ENCODE measurements at places on chromosomes 7 and 10.
A peak's percentile ranks its signal among the peaks of the same experiment; 100 is the strongest.

DNA sequence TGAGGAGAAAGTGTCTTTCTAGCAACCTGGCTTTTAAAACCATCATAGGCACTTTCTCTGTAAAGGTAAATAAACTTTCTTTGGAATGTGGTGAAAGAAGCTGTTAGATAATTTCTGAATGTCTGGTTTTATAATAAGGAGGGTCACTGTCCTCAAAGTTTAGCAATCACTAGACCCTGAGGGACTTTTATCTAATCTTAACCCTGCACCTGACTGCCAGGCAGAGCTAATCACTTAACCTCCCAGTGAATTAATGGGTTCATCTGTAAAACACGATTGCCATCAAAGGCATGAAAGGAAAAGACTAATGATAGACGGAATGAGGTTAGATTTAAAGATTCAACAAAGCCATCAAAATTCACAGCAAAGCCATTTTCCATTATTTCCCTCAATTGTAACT is 553.8 kb downstream of the GRM8 start:
- no peak for DNase-seq

- DNase-seq = peak; percentile 85
These were observed 623 bp downstream of the TYSND1 start for GRCh38 chr10:70145666-70146488.

DNA sequence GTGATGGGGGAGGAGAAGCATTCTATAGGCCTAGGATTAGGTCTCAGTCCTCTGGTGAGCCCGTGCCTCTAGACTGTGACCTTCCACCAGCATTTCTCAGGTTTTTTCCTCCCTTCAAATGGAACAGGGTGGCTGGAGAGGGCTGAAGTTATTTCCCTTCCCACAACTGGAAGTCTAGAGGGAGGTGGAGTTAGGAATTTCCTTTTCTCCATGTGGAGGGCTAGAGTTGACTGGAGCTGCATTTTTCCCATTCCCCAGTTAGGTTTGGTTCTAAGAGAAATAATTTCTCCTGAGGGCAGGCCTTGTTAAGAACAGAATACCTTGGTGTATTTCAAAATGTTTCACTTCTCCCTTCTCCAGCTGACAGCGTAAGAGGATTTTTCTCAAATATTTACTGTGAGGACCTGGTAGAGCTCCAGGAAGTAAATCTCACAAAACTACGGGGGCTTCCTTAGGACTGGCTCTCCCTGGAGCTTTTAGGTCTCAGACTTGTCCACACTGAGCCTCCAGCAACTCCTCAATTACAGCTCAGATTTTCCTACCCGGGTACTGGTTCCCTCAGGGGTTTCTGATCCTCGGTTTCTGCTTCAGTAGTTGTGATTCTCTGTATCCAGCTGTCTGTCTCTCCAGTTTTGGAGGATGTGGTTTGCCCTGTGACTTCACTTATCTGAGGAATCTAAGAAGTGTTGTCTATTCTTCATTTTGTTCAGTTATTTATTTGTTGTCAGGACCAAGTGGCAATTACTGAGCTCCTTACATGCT is 6.0 kb upstream of the REEP3 start:
- DNase-seq = peak; percentile 46

DNA sequence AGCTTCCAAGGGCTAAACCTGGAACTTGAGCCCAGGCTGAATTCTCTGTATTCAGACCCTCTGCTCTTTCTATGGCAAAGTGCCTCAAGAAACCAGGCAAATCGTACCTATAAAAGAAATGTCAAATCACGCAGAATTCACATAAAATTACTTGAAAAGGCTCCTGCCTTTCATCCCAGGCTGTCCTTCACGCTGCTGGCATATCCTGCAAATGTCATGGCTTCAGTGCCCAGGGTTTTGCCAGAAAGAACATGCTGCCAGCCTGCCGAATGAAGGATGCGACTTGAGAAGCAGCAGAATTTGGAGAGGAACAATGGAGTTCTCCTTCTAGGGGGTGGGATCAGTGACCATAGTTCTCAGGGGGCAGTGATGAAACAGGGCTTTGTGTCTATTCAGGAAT is 602.5 kb upstream of the GALNT17 start:
- DNase-seq = no peak

GRCh38 chr7:13933091-13933490 is 56.4 kb downstream of the ETV1 start:
- no peak for DNase-seq

DNA sequence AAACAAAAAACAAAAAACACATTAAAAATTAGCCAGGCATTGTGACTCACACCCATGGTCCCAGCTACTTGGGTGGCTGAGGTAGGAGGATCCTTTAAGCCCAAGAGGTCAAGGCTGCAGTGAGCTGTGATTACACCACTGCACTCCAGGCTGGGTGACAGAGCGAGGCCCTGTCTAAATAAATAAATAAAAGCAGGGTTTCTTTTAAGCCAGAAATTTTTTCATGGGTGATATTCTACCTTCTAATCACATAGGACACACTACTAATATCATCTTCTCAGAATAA is 14.2 kb upstream of the SVIL start:
- DNase-seq = no peak

- DNase-seq = peak; percentile 20
These were observed 97.7 kb upstream of the PCBD1 start for GRCh38 chr10:70985824-70986622.

DNA sequence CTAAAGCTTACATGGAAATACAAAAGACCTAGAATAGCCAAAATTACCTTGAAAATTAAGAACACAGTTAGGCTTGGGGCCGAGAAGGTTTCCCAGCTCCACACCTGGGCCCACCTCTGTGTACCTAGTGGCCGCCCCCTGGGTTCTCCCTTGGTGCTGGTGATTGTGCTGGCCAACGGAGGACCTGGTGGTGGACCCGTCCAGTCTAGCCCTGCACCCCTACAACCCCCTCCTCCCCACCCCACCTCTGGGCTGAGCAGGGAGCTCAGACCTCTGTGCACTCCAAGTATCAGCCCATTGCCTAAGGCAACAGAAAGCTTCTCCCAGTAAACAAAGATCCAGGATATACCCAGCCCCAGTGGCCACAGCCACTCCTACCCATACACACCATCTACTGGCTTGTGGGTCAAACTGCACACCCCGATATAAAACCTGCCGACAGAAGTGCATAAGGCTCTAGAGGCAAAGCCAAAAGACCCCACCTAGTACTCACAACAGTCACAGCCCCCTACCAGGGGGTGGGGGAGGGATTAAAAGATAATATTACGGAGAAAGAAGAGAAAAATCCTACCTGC is 105.0 kb upstream of the DIP2C start:
- no peak for DNase-seq

DNA sequence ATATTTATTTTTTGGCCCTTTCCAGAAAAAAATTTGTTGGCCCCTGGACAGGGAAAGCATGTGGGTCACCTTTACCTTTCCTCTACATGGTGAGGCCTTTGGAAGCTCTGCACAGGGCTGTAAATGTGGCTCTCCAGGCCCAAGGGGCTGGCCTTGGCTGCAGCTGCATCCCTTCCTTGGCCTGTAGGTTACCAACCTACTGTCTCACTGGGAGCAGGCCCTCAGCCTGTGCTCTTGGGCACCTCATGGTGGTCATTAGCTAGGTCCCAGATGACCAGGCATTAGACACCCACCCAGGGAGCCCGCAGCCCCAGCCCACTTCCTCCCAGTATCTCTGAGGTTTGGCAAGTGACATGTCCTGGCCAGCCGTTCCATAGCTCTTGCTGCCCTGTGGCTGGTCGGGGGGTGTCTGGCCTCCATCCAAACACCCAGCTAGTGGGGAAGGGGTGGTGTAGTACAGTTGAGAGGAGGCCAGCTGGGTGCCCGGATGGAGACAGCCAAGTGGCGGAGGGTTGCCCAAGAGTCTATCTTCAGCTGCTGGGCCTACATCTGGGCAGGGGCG is 7.1 kb upstream of the CPA5 start:
- DNase-seq = no peak

GRCh38 chr7:124318721-124319450 is 286.0 kb upstream of the TMEM229A start:
- no peak for DNase-seq

- DNase-seq = no peak
These were observed 74.8 kb downstream of the HIPK2 start for GRCh38 chr7:139702811-139703486.

GRCh38 chr10:93061594-93062513 is 1.3 kb downstream of the CYP26C1 start:
- peak; percentile 53 for DNase-seq

DNA sequence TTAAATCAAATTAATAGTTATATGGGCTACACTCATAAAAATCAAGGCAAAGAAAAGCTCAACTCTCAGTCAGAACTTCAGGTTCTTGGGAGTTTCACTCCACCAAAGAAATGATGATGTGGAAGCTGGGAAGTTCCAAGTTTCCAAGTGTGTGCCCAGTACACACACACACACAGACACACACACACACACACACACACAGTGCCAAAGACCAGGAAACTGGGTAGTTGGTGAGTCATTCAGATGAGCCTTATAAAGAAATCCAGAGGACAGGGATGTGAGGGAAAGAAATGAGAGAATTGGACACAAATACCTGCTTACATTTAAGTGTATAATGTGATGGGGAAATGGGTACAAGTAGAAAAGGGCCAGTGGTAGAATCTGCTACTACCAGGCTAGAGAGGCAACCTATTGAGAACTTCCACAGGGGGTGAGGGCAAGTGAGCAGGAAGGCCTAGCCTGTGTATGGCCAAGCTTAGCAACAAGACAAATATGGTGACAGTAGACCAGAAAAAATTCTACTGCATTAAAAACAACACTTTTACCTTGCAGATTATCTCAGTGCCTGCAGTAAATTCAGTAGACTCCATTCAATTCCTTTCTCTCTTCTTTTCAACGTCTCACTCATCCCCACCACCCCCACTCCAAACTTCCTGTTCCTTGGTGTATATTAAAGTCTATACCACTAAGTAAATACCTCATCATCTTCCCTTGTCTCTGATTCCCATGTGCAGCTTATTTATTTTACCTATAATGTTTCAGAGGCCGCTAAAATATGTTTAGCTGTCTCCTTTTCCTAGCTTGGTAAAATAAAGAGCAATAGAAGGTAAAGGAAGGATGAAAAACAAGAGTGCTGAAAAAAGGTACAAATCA is 95.0 kb downstream of the CABCOCO1 start:
- peak; percentile 70 for DNase-seq

All from astrocyte of the hippocampus (primary cell).